ENCODE measurements at places on chromosomes 4 and X.

GRCh38 chrX:54076903-54077302 lies 32.6 kb upstream of the PHF8 start:
- no peak for DNase-seq

GRCh38 chrX:155613927-155614559 lies 1.3 kb upstream of the TMLHE start:
- DNase-seq, result no peak

DNA sequence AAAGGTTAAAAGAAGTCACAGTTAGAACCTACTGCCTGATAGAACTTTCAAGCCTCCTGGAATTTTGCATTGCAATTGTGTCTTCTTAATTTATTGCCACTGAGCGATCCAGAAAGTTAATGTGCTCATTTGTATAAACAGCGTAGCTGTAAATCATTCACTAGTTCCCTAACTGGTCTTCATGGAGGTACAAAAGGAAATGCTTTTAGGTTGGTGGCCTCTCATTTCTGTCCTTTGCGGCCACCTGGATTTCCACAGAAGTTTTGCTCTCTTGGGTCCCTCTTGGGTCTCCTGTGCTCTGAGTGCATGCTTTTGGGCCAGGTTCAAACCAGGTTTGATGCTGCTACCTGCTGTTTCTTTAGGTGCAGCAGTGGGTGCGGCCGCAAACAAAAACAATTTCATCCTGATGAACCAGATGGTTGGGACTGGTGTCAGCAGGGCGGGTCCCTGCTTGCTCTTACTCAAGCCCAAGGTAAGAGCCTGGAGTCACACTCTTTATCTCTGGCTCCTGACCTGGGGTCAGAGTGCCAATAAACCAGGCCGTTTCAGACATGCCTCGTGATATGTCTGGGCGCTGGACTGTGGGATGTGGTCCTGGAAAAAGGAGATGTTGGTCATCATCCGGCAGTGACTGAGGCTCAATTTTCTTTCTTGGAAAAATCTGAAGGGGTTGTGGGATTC lies 270.1 kb downstream of the PTTG2 start:
- DNase-seq, result peak; percentile 53

DNA sequence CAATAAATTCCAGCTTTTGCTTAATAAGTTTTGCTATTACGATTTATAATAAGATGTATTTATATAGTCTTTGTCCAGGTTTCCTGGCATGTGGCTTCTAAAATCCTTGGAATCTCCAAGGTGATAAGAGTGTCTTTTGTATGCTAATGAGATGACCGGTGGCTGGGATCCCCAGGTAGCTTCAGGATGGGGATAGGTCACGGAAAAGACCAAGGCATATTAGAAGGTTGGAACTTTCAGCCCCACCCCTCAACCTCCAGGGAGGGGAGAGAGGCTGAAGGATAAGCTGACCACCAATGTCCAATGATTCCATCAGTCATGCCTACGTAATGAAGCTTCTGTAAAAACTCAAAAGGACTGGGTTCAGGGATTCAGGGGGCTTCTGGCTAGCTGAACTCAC lies 41.7 kb downstream of the SMIM20 start:
- DNase-seq, result no peak
